ENCODE measurements at places on chromosomes 7 and 10.

DNA sequence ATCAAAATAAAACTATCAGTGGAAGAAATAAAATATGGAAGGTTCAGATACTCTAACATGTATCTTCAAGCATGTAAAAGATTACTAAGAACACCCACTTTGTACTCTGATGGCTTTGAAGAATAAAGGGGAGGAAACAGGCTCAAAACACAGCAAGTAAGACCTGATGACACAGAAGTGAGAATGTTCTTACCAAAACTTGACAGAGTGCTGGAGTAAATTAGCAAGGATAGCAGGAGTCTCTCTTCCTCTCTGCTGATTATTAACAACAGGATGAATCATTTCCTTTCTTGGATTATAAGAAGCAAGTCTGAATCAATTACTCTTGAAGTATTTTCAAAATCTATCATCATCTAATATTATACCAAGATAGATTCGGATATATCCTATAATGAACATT is 47.5 kb downstream of the GLI3 start:
- DNase-seq: no peak

DNA sequence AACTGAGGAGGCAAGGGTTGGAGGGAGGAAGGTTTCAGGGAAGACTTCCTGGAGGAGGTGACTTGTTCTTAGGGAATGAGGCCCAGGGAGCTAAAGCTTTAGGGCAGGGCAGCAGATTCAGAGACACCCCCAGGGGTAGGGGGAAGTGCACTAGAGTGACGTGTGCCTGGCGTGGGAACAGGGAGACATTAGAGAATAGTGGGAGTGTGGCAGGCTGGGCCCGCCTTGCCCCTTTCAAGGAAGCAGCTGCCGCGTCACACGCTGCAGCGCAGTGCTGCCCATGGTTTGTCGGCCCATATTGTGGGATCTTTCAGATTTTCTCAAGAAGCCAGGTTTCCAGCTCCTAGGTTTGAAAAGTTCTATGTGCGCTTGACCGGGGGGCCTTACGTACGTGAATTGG is 139.4 kb downstream of the LHPP start:
- no peak for DNase-seq

DNA sequence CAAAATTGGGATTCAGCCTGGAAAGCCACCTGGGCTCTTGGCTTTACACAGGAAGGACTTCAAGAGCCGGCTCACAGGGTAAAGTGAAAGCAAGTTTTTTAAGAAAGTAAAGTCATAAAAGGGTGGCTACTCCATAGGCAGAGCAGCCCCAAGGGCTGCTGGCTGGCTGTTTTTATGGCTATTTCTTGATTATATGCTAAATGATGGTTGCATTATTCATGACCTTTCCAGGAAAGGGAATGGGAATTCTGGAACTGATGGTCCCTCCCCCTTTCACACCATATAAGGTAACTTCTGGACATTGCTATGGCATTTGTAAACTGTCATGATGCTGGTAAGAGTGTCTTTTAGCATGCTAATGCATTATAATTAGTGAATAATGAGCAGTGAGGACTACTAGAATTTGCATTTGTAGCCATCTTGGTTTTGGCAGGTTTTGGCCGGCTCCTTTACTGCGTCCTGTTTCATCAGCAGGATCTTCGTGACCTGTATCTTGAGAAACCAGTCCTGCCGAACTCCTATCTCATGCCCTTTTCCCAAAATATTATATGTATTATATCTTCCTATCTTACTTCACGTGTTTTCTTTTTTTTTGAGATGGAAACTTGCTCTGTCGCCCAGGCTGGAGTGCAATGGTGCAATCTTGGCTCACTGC is 80.5 kb downstream of the HECW1 start:
- no peak for DNase-seq

DNA sequence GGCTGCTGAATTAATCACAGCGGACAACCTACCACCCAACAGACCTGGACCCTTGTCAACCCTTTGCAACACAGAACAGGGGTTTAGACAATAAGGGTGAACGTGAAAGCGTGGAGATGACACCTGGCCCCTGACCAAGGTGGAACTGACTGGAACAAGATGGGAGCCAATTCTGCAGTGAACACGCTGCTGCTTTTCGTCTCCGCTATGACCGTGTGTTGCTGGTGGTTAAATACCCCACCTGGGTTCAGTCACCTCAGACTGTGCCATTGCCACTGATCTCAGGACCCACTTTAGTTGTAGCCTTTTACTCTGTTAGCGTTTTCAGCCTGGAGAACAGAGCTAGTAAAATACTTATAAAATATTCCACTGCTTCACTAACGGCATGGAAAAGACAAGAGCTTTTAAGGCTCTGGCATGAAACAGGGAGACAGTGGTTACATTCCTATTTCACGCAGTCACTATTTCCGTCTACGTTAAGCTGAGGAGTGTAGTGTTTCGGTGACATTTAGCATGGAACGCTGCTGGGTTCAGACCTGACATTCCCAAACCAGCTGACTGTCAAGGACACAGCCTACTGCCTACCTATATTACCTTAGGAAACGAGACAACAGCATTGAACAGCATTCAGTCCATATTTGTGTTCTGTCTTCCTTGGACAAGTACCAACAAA is 119.5 kb upstream of the PRSS1 start:
- no peak for DNase-seq

DNA sequence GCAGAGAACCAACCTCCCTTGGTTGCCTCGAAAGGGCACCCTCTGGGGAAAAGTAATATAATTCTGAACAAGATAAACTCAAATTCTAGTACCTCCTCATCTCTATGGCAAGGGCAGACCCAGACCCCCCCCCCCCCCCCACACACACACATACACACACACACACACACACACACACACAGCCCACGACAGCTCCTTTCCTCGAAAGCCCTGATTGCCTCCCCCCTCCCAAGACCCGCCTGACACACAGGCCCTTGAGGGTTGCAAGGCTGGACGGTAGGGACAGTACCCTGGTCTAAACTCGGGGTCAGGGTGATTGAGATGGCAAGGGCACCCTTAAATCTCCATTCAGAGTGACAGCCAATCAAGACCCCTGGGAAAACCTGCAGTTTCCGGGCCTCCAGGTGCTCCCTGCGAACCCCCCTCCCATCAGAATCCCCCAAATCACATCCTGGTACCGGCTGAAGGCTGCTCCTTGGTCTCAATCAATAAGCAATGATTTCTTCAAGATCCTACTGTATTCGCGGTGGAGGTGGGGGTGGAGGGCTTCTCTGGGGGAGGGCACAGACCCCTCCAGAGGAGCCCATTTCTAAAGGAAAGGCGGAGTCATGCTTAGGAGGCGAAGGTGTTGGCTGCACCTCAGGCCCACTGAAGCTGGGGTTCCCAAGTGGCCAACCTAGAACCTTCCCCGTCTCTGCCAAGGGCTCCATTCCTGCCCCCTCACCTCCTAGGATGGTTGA is 100.7 kb downstream of the HIP1 start:
- DNase-seq: no peak

DNA sequence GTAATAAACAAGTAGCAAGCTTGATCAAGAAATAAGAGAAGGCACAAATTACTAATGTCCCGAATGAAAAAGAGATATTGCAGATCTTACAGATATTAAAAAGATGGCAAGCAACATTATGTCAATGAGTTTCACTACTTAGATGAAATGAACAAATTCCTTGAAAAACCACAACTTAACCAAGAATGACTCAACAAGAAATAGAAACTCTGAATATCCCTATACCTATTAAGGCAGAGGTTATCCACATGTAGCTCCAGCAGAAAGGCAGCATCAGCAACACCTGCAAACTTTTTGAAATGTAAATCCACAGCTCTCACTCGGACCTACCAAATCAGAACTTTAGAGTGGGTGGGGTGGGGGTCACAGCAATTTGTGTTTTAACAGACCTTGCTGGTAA is 33.6 kb downstream of the PDE1C start:
- DNase-seq: no peak

DNA sequence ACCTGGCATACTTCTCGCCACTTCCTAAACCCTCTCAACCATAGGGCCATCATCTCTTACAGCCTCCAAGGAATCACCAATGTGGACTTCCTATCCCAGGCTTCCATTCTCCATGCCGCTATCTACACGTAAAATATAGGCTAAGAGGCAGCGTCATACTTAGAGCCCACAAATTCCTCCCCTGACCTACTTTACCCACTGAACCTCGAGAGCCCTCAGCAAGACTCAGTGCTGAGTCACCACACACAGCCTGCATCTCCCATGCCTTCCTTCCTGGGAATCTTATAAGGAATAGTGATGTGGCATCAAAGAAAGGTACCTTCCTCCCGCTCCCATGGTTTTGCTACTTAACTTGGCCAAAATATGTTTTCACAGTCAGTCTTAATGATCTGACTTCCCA is 435.6 kb upstream of the NFE2L3 start:
- DNase-seq: no peak

GRCh38 chr7:108016841-108017775 is 14.1 kb upstream of the LAMB1 start:
- no peak for DNase-seq

- no peak for DNase-seq
Measured at GRCh38 chr10:35661236-35661635, 19.1 kb upstream of the FZD8 start.

GRCh38 chr10:24645784-24646183 is 77.9 kb downstream of the ARHGAP21 start:
- DNase-seq: no peak

DNA sequence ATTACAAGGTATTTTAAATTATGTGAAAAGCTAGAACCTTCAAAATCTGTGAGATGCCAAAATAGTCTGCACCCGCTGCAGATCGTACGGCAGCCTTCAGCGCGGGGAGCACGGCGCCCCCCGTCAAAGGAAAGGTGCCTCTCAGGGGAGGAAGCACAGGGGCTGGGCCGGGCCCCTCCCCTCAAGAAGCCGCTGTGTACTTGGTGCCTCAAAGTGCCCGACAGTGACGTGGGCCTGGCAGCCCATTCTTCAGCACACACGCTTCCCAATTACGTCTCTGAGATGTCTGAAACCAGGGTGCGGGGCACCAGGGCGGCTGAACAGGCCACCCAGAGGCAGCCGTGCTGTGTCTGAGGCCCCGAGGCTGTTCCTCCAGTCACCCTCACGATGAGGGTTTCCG is 116.1 kb downstream of the INPP5A start:
- DNase-seq: no peak

GRCh38 chr7:1936006-1936310 is 265.9 kb downstream of the ELFN1 start:
- no peak for DNase-seq

GRCh38 chr7:129285111-129285510 is 60.3 kb downstream of the AHCYL2 start:
- DNase-seq: no peak

- no peak for DNase-seq
Measured at GRCh38 chr7:152052771-152053170, 27.3 kb downstream of the GALNT11 start.

GRCh38 chr10:48247680-48248079 is 26.8 kb downstream of the FRMPD2 start:
- no peak for DNase-seq

GRCh38 chr7:46554688-46555422 is 633.8 kb upstream of the IGFBP3 start:
- DNase-seq: no peak

DNA sequence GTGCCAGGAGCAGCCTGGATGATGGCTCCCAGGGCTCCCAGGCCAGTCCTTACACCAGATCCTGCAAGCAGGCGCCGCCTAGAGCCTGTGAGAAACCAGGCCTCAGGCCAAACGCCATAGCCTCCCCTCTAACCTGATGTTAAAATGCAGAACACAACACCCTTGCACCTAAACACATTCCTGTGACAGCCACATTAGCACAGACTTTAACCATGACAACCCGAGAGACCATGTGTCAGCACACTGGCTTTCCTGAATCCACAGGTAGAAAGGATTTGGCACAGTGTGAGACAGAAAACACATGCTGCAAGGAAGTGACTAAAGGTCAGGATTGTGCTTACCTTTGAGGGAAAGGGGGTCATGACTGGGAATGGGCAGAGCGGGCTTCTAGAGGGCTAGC is 59.9 kb downstream of the SGMS1 start:
- no peak for DNase-seq

DNA sequence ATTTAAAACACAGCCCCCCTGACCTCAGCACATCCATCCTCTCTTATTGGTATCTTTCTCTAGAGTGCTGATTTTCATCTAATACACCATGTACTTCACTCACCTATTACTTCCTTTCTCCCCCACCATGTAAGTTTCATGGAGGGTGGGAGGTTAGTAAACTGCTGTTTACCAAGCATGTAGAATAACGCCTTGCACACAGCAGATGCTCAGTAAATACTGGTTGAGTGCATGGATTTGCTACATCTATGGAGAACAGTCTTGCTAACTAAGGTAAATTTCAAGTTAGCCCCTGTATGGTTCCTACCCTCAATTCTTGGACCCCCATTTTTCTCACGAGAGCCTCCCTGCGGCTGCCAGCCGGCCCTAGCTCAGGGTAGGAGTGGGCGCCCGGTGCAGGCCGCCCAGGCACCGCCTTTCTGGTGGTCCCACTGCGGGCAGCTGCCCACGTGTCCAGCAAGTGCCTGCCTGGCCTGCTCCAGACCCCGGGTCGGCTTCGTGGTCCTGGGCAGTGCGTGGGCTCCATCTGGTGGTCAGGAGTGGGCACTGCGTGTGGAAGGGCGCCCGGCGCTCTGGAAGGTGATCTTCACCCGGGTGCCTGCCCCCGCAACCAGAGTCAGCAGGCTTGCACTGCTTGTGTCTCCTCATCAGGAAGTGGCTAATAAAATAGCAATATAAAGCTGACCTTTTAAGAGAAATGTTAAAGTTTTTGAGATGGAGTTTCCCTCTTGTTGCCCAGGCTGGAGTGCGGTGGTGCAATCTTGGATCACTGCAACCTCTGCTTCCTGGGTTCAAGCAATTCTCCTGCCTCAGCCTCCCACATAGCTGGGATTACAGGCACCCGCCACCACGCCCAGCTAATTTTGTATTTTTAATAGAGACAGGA is 63.4 kb upstream of the DNAJB6 start:
- peak; percentile 90 for DNase-seq

DNA sequence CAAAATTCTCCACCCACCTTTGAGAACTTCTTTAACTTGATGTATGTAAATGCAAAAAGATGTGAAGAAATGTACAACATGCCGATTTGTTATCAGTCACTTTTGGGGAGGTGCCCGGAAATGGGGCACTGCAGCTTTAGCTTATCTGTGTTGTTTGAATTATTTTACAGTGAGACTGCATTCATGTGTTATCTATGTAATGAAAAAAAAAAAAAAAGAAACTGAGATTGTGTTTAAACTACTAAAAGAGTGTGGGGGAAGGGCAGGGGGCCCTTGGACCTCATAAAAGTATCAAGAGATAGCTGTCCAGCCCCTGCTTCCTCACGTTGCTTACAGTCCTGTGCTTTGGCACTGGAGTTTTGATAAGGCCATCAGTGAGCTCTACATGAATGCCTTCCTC is 259.4 kb downstream of the STK31 start:
- no peak for DNase-seq

GRCh38 chr10:12308057-12308456 is 41.3 kb upstream of the CAMK1D start:
- no peak for DNase-seq

DNA sequence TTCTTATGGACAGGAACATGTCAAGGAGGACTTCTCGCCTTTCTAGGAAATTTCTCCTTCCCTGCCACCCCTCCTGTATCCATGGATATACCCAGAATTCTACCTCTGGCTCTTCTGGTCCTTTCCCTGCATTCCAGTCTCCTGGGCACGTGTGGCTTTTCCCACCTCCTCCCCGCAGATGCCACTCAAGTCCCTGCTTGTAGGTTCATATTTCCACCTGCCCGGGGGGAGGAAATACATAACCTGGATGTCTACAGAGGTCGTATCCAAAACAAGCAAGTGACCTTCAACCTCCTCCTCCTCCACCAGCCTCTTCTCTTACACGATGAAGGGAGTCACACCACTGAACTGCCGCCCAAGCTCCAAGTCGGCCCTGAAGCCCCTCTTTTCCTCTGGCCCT is 20.7 kb downstream of the FGFR2 start:
- no peak for DNase-seq

- DNase-seq: no peak
Measured at GRCh38 chr7:81301815-81302214, 383.0 kb upstream of the SEMA3C start.
